ENCODE measurements at places on chromosomes 12 and 14.

DNA sequence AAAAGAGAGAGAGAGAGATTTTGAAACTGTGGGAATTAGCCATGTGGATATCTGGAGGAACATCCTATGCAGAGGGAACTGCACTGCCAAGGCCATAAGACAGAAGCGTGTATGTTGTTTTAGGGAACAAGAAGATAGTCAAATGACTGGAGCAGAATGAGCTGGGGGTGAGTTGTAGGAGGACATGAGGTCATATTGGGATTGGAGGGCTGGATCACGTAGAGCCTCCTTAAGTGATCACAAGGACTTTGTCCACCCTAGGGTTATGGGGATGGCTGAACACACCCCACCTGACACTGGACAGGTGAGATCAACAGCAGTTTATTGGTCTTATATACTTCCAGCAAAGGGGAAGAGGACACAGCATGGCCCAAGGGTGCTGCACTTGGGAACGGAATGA lies 8.2 kb upstream of the CGRRF1 start:
- DNase-seq: no peak

DNA sequence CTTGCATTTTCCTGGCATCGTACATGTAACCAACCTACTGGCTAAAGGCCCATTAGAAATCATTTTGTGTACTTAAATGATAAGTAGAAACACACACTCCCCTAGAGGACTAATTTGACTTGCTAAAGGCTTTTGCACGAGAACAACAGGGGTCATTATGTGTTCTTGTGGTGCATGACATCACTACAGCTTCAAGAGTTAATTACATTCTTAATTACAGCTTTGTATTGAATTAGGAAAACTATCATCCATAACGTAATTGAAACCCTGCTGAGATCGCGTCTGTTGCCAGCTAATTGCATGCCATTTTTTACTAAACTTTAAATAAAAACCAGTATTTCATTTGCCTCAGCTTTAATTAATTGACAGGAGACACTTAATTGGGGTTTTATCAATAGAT lies 51.4 kb downstream of the TMEM132C start:
- DNase-seq: no peak

DNA sequence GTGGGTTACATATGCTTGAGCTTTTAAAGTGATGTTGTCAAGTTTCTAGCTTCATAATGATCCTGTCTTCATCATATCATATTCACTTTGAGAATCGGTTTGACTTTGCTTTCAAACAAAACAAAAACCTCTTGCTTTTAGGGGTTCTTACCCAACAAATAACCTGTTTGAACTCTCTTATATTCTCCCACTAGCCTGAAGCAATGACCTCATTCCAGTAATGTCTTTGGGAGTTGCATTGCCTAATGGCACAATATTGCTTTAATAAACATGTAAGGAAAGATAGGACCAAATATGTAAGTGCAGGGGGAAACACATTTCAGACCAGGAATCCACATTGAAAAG lies 27.7 kb downstream of the WBP11 start:
- no peak for DNase-seq

- DNase-seq: no peak
Observed at GRCh38 chr14:74904635-74905503, 18.2 kb downstream of the RPS6KL1 start.

- DNase-seq: no peak
Observed at GRCh38 chr14:94638961-94639817, 27.0 kb downstream of the SERPINA3 start.

All from CD4-positive, alpha-beta T cell treated with Interleukin-12 subunit alpha and Interleukin-12 subunit beta, for 1 hour (primary cell).